Inflammatory macrophage treated with lipopolysaccharide for 4 hours (primary cell): ENCODE measurements at places on chromosomes 16 and 17.

DNA sequence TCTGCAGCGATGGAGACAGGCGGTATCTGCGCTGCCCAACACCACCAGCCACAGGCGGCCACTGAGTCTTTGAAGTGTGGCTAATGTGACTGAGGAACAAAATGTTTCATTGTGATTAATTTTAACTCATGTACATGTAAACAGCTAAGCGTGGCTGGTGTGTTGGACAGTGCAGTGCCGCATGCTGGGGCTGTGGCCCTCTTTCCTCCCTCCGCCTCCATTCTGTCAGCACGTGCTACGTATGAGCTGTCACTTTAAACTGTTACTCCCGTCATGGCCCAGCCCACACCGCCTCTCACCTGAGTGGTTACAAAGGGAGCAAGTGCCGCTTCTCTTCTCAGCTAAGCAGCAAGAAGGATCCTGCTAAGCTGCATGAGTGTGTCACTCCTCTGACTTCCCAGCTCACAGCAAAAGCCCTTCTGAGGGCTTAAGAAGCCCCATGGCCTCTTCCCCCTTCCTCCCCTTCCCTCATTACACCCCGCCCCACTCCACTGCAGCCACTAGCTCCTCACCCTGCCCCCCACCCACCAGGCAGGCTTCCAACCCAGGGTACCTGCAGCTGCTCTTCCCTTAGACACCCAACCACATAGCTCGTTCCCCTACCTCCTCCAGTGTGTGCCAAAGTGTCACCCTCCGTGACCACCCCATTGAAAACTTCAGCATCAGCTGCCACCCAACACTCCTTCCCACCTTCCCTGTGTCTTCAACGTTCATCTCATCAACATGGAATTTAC, 15.0 kb downstream of the HASPIN start:
- DNase-seq, result no peak

- no peak for DNase-seq
These were observed 65.4 kb upstream of the GNAO1 start for GRCh38 chr16:56125922-56126321.

- no peak for DNase-seq
These were observed 13.6 kb downstream of the CMIP start for GRCh38 chr16:81458149-81458669.

- no peak for DNase-seq
These were observed 39.9 kb downstream of the SNX29 start for GRCh38 chr16:12016291-12016947.

DNA sequence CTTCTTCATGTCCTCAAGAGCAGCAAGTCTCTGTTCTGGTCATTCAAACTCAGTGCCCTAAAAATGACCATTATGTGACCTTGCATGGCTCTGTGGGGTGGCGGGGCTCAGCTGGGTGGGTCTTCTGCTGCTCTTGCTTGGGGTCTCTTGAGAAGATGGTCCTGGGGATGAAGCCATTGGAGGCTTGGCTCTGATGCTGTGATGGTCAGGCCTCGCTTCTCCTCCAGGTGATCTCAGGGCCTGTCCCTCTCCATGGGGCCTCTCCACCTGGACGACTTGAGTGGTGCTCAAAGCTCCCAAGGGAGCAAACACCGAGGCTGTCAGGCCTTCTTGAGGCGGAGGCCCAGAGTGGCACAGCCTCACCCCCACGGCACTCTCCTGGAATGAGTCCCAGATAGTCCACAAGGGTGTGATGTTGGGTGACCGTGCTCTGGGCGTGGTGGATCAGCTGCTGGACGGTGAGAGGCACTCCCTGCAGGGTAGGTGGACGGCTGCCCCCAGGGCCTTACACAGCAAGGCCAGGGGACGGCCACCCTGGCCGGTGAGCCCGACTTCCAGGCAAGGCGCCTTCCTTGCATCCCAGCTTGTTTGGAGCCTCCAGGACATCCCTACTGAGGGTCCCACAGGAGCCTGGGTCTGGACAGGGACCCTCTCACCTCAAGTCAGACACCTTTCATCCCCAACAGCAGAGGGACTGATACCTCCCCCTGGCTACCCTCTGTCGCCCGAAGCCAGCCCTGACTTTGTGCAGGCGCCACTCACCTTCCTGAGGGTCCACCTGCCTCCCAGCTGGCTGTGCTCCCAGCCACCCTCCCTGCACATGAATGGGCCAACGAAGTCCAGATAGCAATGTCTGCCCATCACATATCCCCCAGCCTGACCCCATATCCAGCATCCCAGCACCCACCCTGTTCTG, 48.7 kb downstream of the USP22 start:
- no peak for DNase-seq

GRCh38 chr17:76502341-76503211, 1.4 kb upstream of the RHBDF2 start:
- peak; percentile 33 for DNase-seq

DNA sequence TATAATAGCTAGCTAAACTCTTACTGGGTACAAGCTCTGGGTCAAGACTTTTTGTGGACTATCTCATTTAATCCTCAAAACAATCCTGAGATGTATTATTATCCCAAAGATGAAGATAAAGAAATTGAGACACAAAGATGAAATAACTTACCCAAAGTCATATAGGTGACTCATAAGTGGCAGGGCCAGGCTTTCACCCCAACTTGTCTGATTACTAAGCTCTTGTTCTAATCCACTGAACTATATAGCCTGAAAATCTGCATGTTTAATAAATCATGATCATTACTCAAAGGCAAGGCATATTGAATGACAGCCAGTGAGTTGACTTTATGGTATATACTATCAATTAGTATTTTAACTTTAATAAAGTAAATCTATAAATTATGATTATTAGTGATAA, 77.4 kb downstream of the SKAP1 start:
- no peak for DNase-seq

DNA sequence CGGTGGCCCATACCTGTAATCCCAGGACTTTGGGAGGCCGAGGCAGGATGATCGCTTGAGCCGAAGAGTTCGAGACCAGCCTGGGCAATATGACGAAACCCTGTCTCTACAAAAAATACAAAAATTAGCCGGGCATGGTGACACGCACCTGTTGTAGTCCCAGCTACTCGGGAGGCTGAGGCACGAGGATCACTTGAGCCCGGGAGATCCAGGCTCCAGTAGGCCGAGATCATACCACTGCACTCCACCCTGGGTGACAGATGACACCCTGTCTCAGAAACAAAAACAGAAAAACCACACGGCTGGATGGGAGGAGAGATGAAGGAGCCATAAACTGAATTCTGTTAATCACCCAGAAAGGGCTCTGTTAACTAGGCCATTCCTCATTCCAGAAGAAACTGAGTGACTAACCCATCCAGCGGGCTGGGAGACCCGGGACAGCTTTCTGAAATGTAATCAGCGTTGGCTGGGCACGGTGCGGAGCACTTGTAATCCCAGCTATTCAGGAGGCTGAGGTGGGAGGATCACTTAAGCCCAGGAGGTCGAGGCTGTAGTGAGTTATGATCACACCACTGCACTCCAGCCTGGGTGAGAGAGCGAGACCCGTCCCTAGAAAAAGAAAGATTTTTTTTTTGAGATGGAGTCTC, 641 bp upstream of the NT5C3B start:
- no peak for DNase-seq

- DNase-seq, result no peak
These were observed 806 bp downstream of the TBX21 start for GRCh38 chr17:47733674-47734410.

- peak; percentile 65 for DNase-seq
These were observed 31.4 kb downstream of the COG1 start for GRCh38 chr17:73224237-73224636.

DNA sequence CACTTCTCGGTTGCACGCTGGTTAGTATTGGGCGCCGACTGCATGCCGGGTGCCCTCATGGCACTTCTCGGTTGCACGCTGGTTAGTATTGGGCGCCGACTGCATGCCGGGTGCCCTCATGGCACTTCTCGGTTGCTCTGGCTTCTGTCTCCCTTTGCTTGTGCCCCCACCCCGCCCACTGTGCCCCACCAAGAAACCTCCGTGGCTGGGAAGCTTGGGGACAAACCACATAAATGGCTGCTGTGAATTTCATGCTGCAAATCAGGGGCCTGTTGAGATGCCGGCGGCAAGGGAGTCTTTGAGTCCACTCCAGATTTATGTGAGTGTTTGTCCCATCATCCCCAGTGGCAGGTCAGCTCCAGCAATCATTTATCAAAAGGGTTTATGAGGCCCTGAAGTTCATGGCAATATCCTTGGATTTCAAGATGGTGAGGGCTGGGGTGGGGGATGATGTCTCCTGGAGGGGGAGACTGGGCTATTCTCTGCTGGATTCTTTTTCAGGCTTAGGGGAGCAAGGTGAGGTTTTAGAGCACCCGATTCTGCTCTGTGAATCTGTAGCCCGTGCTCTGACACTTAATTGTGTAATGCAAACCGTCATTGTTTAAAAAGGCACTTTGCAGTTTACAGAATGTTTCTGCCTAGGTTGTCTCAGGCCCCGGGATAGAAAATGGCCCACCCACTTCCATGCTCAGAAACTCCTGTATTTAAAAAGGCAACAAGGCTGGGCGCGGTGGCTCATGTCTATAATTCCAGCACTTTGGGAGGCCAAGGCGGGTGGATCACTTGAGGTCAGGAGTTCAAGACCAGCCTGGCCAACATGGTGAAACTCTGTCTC, 51.2 kb upstream of the CIBAR2 start:
- DNase-seq, result no peak

GRCh38 chr17:50588391-50589049, 28.0 kb downstream of the CACNA1G start:
- no peak for DNase-seq

- no peak for DNase-seq
These were observed 8.8 kb upstream of the BRIP1 start for GRCh38 chr17:61872099-61872498.

DNA sequence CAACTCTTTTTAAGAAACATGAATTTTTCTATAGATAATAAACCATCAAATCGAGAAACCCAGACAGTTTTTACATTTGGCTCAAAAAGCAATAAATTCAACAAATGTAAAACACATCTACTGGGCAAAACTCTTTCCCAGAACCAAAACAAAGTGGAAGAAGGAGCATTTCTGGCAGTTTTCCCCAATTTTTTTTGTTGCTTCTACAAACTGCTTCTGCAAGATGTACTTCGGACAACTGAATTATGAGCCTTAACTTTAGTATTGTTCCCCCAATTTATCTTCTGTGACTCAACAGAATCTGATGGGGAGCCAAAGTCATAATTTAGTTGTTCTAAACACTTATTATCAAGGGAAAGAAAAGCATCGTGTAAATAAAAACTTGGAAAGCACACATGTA, 1047.2 kb downstream of the CDH11 start:
- DNase-seq, result no peak

DNA sequence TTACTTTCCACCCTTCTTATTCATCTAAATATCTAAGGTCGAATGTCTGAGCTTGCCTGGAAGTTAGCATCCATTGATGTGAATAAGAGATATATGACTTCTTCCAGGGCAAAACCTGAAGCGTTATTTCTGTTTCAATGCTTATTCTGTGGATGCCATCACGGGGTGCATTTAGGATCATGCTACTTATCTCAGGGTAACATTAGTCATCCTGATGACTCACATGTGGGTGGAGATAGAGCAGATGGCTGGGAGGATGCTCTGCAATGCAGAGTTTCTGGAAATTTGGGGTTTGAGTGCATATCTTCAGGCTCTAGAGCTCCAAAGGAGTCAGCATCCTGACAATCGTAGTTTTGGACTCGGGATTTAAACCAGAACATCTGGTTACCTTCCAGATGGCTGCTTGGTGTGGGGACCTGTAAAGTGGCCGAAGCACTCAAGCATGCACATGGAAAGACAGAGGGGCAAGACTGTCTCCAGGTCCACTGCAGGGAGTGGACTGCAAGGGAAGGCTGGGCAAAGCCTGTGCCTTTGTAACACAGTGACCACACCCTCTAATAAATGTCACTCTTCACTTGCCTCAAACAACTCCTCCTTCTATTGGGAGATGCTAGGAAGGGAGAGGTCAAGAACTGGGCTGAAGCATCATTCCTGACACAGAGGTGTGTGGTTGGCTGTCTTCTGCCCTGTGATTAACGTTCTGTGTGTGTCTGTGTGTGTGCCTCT, 175.2 kb upstream of the SALL1 start:
- no peak for DNase-seq

DNA sequence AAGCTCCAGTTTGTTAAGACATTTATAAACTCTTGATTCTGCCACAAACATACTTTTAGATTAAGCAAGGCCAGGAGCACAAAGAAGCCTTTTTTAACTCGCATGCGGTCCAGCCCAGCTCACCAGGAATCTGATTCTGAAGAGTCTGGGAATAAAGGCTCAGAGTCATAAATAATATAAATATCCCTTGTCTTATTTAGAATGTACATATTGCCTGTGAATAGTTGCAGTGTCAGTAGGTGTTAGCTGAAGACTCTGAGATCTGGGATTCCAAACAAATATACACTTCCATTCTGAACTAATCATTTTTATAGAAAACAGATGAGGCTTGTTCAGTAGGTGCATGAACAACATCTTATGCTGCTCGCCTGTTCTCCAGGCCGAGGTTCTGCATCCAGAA, 59.1 kb upstream of the ELAC2 start:
- no peak for DNase-seq

DNA sequence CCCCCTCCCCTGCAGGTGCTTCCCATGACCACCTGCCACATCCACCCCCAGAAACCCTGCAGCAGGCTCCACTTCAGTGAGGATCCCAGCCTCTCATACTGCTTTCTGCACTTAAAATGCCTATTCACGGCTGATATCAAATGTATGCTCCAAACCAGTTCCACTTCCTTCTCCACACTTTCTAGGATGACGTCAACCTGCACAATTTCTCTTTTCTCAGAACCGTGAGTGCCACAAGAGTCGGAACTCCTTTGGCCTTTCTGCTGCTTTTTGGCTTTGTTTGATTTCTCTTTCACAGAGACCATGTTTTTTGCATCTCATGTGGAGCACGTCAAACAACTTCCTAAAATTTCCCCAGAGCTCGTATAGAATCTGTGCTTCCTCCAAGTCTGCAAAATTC, 378.8 kb upstream of the TNRC6C start:
- DNase-seq, result peak; percentile 96

DNA sequence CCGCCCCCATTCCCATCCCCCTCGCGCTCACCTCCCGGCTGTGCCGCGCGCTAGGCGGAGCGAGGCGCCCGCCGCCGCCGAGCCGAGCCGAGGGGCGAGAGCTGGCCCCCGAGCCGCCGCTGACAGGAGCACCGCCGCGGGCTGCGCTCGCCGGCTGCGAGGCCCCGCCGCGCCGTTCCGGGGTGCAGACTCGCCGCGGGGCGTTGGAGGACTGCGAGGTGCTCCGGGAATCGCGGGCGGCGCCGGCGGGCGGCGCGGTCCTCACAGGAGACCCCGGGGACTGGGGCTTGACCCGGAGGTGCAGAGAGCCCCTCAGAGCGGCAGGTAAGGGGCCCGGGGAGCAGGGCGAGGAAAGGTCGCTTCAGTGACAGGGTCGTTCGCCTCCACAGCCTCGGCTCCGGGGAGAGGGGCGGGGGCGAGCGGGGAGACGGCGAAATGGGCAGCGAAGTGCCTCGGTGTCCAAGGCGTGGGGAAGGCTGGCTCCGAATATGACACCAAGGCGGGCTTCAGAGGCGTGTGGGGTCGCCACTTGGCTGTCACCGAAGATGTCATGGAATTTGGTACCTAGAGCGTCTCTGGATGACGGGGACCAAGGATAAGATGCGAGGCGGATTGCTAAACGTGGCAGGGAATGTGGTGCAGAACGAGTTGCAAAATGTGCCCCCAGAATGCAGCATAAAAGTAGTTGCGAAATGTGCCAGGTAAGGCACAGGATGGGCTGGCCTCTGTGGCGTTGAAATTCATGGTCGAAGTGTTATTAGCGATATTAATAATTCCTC, 580 bp downstream of the TANC2 start:
- DNase-seq, result no peak

- no peak for DNase-seq
These were observed 418.5 kb upstream of the CDH5 start for GRCh38 chr16:65947951-65948350.
